ENCODE measurements at places on chromosomes 6 and 20.

GRCh38 chr6:133460101-133460500 is 218.9 kb downstream of the EYA4 start:
- no peak for DNase-seq

DNA sequence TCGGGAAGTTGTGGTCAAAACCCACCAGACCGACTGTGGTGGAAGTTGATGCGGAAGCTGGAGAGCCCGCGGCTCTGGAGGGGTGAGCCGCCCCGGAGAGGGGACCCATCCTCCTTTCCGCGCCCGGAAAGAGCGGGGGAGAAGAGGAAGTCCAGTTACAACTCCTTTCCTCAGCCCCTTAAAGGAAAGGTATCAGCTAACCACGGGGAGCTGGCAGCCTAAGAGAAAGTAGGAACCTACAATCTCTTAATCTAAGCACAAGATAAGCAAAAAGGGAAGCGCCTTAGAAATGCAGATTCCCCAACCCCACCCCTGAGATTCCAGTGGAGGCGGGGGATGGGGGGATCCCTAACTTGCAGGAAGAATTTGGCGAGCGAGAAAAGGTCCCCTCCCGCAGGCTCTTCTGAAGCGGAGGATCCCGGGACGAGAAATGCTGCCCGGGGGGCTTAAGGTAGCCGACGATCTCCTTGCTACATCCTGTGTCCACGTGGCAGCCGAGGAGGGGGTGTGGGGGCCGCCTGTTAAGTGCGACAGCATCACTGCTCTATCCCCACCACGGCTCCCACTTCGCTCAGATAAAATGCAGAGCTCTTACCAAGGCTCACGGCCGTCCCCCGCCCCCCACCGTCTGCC is 87.5 kb downstream of the ZFP64 start:
- DNase-seq, result no peak

- no peak for DNase-seq
Observed at GRCh38 chr6:39281312-39281980, 32.8 kb downstream of the KCNK17 start.

GRCh38 chr6:14789996-14790395 is 455.9 kb upstream of the JARID2 start:
- no peak for DNase-seq

- no peak for DNase-seq
Observed at GRCh38 chr20:19725814-19726525, 32.1 kb upstream of the RIN2 start.

- no peak for DNase-seq
Observed at GRCh38 chr6:26124781-26125685, 37.8 kb downstream of the HFE start.

GRCh38 chr6:154515826-154516225 is 5.3 kb upstream of the CNKSR3 start:
- DNase-seq, result no peak

DNA sequence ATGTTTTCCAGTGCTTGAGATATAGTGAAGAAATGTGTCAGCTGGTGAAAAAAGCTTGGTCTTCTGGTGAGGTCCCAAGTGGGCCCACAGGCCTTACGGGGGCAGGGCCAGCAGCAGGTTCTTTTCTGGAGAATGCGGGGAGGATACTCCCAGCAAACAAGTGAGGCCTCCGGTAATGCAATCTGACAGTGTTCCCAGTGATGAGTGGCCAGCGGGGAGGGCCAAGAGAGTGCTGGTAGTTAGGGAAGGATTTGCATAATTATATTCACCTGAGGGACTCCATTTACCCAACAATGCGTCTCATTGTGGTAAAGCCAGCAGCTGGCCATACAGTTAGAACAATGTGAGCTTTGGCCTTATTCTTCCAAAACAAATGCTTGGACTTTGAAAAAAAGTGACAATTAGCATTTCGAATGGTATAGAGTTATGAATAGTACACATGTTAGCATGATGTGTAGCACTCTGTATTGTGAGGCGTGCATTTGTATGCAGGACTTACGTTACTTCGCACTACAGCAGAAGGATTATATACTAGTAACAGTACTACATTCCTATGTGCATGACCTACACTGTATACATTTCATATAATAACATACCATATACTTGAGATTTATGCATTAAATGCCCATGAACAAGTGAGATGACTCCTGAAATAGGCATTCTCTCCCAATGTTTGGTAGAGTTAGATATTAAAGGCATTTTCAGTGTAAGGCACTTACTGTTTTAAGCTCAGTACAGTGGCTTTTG is 69.8 kb downstream of the MYB start:
- DNase-seq, result no peak

DNA sequence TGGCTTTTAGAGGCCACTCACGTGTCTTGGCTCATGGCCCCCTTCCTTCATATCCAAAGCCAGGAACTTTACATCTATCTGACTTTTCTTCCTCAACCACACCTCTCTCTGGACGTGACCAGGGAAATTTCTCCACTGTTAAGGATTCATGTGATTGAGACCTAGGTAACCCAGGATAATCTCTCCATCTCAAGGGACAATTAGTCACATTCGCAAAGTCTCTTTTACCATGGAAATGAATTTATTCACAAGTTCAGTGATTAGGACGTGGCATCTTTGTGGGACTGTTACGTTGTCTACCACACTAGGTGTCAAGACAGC is 227.5 kb upstream of the RAB32 start:
- DNase-seq, result no peak

- DNase-seq, result no peak
Observed at GRCh38 chr6:33714385-33715040, 3.0 kb upstream of the UQCC2 start.

- no peak for DNase-seq
Observed at GRCh38 chr6:111664565-111665030, 58.9 kb upstream of the TRAF3IP2 start.

- DNase-seq, result no peak
Observed at GRCh38 chr6:88616380-88616779, 347.0 kb downstream of the RNGTT start.

Data from stimulated activated CD4-positive, alpha-beta T cell treated with anti-CD3 and anti-CD28 coated beads, Interleukin-4, amount 100 ng/mL, for 24 hours (primary cell).